ENCODE measurements at places on chromosomes 16 and 17. TPM values are rescaled to one million over a fixed set of nuclear protein-coding genes. Genes with fewer than 3 reads are reported as not detected.

GRCh38 chr17:36610474-36610873 lies 9.1 kb downstream of the MRM1 start:
- no peak for DNase-seq
- H3K27me3 ChIP-seq, result no peaks in the 10 kb centered on the region
- H3K4me1 ChIP-seq, result peaks cover 18% of the 10 kb centered on the region
- H3K4me3 ChIP-seq, result no peak overlapping the region
- H3K27ac ChIP-seq, result no peak overlapping the region

GRCh38 chr17:61875285-61875684 lies 12.0 kb upstream of the BRIP1 start:
- no peak overlapping the region for H3K27ac ChIP-seq
- H3K4me3 ChIP-seq, result no peak overlapping the region
- H3K4me1 ChIP-seq, result no peaks in the 10 kb centered on the region
- H3K27me3 ChIP-seq, result no peaks in the 10 kb centered on the region

DNA sequence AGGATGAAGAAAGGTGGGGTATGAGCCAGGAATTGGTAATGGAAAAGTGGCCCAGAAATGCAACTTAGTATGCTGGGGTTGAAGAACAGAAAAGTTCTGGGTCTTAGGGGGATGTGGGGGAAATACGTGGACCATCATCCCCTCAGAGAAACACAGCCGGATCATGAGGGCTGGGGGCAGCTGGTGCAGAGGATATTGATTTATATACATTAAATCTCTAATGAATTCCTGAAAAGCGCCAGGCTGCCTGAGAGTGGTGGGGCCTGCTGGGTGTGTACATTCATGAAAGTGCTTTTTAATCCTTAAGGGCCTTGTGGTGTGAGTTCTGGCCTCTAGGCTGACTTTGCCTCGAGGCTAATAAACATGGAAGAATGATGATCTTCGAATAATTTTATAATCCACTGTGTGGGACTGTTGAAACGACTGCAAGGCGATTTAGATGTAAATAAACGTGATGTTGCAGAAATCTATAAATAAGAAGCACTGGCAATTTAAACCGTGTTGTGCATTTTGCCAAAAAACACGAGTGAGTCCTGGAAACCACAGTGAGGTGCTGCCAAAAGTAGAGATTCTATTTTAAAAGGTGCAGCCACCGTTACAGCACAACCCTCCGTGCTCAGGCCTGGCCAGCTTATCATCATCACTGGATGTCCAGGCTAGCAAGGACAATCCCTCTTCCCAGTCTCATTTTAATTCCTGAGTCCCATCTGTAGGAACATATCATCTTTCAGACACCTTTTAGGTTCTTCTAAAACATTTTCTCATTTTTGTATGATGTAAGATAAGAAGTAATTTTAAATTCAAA lies 32.1 kb downstream of the PRKAR1A start:
- no peaks in the 10 kb centered on the region for H3K4me1 ChIP-seq
- no peaks in the 10 kb centered on the region for H3K27me3 ChIP-seq
- H3K36me3 ChIP-seq, result peaks cover 5% of the 10 kb centered on the region
- no peak overlapping the region for H3K4me3 ChIP-seq

Gene RNF222
- 0.11 TPM for total RNA-seq

- no peaks in the 10 kb centered on the region for H3K4me1 ChIP-seq
- H3K4me3 ChIP-seq, result no peak overlapping the region
- H3K27me3 ChIP-seq, result no peaks in the 10 kb centered on the region
- H3K27ac ChIP-seq, result no peak overlapping the region
- no peaks in the 10 kb centered on the region for H3K36me3 ChIP-seq
Measured at GRCh38 chr16:53973021-53973420, 269.1 kb downstream of the FTO start.

DNA sequence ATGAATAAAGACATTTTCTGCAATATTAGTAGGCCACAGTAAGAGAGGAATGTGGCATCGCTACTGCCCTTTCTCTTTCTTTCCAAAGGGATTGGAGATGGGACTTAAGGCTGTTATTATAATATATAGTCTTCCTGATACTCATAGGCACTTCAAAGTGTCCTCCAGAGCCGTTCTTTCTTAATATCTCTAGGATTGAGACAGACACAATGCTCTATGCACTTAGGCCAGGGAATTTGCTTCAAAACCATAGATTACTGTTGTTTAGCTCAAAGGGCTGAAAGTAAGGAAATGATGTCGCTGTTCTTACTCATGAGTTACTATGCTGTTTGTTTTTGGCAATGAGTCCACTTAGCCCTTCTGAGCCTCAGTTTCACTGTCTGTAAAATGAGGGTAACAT lies 590.5 kb downstream of the CDH11 start:
- no peak overlapping the region for H3K4me3 ChIP-seq
- no peaks in the 10 kb centered on the region for H3K27me3 ChIP-seq
- no peaks in the 10 kb centered on the region for H3K4me1 ChIP-seq
- H3K27ac ChIP-seq, result no peak overlapping the region

Gene CNGB1
- not detected for total RNA-seq
